ENCODE measurements at places on chromosomes 5 and 9. TPM values are rescaled to one million over a fixed set of nuclear protein-coding genes. Genes with fewer than 3 reads are reported as not detected.

The TMC1 gene
- not detected for polyA plus RNA-seq

The NTRK2 gene
- polyA plus RNA-seq, result 1.1 TPM

The AIF1L gene
- not detected for polyA plus RNA-seq

The ROR2 gene
- not detected for polyA plus RNA-seq

The TAF1L gene
- not detected for polyA plus RNA-seq
